Dorsolateral prefrontal cortex (tissue), 122 donors: ENCODE measurements at places on chromosomes 7 and 10.
A peak's percentile ranks its signal among the peaks of the same experiment; 100 is the strongest.

DNA sequence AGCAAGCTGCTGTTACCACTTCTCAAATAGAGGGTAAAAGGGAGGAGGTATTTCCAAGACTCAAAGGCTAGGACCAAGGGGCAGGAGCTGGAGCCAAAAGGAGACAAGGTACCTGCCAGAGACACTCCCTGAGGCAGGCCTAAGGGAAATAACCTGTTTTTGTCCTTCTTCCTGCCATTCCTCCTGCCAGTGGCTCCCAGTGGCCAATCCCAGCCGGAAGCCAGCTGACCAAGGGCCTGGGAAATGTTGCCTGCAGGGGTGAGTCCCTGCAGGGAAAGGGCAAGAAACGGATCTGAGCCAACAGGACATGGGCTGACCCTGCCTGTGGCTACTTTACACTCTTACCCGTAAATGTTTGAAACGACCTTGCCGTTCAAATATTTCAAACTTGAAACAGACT lies 3.5 kb downstream of the CYTH3 start:
- no peak for DNase-seq

DNA sequence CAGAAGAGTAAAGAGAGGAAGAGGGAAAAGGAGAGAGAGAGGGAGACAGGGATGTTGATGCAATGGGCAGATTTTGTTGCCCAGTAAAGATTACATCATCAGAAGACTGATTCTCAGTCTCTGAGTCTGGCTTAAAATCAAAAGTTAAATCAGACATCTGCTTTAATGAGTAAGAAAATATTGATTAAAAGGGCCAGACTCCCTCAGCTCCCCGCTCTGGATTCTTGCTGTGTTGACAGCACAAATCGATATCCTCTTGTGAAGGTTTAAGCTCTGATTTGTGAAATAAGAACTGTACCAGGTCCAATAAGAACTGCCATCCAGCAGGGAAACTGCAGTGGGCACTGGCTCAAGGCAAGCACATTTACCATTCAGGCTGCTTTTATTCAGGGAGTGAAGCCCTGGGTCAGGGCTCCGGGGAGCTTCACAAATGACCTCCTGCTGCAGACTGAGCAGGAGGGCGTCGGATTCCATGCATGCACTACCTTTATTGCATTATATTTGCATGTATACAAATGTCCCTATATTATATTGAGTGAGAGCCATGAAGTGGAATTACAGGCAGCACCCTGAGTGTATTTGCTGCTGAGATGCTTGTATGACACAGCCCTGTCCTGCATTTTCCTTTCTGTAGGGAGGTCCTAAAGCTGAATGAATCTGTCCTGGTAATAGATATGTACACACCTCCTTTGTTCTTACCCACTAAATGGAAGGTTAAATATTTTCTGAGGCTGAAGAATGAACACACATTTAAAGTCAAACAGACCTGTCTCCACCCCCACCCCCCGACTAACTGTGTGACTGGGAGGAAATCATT lies 401.5 kb downstream of the REEP3 start:
- no peak for DNase-seq

DNA sequence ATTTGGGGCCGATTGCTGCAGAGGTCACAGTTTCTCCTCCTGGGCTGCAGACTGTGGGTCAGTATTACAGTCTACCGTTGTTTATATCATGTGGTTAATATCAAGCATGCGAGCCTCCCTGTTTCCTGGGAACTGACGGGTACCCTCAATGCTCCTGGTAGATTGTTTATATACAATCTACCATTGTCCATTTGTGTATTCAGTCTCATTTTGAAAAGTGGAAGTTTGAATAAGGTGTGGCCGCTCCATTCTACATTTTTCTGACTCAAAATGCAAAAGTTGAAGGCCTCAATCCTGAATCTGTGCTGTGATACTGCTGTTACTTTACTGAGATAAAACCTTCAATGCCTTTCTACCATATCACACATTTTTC lies 107.9 kb downstream of the ACTR3B start:
- no peak for DNase-seq

DNA sequence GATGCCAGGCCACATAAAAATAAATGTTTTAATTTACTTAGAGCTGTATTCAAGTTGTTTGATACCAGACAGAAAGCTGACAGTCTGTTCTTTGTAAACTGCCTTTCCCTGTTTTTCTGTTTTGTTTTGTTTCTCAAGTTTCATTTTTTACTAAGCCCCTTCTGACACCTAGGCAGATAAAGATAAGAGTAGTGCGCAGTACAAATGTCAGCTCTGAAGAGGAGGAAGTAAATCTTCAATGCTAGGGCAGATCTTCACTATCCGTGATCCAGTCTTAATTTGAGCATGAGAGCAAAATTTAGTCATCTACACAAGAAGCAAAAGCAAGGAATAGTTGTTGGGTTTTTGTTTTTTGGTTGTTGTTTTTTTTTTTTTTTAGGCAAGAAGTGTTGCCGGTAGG lies 27.3 kb downstream of the MTURN start:
- no peak for DNase-seq

GRCh38 chr10:127431525-127431924 lies 117.6 kb upstream of the NPS start:
- no peak for DNase-seq

DNA sequence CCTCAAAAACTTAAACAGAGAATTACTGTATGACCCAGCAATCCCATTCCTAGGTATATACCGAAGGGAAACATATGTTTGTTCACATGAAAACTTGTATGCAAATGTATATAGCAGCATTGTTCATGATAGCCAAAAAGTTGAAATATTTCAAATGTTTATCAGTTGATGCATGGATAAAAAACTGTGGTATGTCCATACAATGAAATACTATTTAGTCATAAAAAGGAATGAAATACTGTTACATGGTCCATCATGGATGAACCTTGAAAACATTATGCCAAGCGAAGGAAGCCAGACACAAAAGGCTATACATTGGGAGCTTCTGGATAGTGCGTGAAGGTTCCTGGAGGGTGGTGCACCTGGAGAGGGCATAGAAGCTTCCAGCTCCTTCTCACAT lies 11.0 kb upstream of the TRA2A start:
- DNase-seq, result no peak

DNA sequence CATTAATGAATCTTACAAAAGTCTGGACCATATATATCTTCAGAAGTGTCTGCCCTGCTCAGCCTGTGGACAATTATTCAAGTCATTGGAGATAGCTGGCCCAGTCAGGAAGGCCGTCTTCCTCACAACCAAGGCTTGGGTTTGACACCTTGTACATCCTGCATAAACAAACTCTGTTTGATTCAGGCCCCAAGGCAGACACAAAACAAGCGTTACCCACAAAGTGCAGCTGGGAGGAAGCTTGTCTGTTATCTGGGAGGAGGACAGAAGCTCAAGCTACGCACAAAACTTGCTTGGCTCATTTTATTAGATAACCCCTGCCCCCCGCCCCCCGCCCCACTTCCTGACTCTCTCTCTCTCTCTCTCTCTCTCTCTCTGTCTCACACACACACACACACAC lies 166.9 kb upstream of the WDR11 start:
- no peak for DNase-seq

DNA sequence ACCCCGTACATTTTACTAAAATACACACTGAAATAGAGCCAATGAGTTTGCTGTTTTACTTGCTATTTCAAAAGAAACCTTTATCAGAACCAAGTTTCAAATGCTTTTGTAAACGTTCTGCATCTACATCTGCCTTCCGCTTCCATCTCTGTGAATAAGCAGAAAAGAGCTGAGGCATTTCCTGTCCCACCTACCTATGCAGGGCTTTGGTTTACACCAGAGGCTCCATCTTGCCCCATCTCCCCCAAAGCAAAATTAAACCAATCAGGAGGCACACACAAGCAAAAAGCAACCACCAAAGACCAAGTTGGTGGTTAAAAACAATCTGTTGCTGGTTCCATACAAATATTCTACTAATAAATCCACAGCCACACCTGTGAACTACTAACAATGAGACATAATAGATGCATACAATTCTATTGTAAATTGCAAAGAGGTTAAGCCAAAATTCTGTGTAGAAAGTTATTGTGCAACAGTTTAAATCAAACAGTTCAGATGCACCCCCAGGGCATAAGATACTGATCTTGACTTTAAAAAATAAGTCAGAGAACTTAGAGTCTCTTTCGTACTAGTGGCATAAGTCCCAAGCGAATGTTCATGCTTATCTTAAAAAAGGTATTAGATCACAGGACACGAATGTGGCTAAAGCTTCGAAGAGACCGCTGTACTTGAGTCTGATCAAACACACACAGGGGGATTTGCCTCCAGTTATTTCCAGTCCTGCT lies 83.9 kb downstream of the FGFR2 start:
- no peak for DNase-seq

GRCh38 chr10:72801263-72801868 lies 92.2 kb upstream of the OIT3 start:
- DNase-seq, result no peak

- DNase-seq, result no peak
Measured at GRCh38 chr10:101856626-101857025, 13.0 kb upstream of the KCNIP2 start.

DNA sequence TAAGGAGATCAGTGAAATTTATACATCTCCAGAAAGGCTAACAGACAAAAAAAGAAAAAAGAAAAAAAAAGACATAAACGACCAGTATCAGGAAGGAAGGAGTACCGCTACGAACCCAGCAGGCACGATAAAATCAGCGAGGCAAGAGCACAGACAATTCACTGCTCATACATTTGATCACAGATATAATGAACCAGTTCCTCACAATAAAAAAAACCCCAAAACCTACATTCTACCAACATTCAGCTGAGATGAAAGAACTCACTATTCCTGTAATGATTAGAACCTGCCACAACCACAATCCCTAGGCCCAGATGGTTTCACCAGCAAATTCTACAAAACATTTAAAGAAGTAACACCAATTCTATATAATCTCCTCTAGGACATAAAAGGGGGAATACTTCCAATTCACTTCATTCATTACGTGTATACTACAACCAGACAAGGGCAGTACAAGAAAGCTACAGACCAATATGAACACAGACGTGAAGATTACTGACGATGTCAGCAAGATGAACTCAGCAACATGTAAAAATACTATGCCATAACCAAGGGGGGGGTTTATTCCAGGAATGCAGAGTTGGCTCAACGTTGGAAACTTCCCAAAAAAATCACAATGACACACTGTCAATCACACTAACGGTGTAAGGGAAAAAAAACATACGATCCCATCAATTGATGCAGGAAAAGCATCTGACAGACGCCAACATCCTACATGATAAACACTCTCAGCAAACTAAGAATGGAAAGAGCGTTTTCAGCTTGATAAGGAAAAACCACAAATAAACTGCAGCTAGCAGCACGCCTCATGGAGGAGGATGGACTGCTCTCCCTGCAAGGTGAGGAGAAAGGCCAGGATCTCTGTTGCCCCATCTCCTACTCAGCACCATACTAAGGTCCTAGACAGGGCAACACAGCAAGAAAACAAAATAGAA lies 256.2 kb downstream of the ELFN1 start:
- no peak for DNase-seq

- peak; percentile 28 for DNase-seq
Measured at GRCh38 chr7:128425850-128426249, 16.1 kb upstream of the IMPDH1 start.

DNA sequence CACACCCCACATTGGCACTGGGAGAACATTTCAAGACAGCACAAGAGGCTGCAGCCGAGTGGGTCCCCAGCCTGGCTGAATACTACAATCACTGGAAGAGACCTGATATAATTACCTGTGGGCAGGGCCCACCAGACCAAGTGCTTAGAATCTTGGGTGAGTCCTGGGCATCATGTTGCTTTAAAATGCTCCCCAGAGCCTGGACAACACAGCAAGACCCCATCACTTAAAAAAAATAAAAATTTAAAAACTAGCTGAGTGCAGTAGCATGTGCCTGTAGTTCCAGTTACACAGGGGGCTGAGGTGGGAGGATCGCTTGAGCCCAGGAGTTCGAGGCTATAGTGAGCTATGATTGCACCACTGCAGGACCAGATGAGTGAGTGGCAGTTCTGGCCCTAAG lies 28.1 kb downstream of the FAM171A1 start:
- no peak for DNase-seq

DNA sequence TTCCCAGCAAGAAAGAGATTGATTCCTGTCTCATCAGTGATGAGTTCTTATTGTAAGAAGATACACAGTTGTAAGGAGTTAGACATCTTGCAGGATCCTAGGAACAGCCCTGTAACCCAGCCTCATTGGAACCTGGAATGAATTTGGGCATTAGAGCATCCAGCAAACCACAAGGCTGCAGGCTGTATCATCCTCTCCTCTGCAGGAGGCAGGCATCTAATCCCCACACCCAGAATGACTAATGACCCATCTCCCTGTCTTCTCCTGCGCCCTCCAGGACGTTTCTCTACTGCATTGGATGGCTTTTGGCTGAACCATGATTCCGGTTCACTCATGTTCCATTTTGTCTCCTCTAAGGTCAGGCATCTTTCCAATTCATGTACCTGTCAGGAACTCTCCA lies 233.9 kb downstream of the POU6F2 start:
- no peak for DNase-seq

DNA sequence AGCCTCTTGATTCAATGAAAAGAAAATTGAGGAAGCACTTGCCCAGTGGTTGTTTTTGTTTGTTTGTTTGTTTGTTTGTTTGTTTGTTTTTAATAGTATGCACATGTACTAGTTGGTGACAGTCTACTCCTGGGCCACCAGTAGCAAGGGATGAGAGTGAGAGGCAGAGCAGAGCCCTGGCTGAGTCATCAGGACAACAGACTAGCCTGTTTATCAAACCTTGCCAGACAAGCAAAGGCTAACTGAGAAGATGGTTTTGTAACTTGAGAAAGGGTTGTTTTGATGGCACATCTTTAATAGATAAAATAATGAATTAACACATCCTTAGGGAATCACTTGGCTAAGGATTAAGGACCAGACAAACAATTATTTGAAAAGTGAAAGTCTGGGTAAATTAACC lies 78.1 kb downstream of the INHBA start:
- no peak for DNase-seq

- DNase-seq, result no peak
Measured at GRCh38 chr7:4549681-4550080, 132.4 kb upstream of the FOXK1 start.

- no peak for DNase-seq
Measured at GRCh38 chr7:143393267-143394041, 12.3 kb downstream of the ZYX start.

DNA sequence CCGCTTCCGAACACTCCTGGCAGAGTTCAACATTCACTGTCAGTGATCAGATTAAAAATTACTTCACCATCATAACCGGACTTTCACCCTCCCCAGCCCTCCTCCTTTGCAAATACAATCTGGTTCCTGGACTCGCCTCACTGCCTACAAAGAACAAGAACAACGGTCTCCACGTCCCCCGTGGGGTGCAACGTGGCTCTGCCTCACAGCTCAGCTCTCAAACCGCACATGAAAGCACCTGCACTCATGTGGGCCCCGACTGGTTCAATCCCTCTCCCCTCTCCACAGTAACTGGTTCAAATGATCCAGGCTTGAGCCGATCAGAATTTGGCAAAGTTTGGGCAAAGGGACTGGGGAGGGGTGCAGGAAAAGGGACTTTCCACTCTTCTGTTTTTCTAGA lies 21.0 kb downstream of the ASB13 start:
- DNase-seq, result no peak
